ENCODE measurements at places on chromosomes 4 and X.
A peak's percentile ranks its signal among the peaks of the same experiment; 100 is the strongest.

DNA sequence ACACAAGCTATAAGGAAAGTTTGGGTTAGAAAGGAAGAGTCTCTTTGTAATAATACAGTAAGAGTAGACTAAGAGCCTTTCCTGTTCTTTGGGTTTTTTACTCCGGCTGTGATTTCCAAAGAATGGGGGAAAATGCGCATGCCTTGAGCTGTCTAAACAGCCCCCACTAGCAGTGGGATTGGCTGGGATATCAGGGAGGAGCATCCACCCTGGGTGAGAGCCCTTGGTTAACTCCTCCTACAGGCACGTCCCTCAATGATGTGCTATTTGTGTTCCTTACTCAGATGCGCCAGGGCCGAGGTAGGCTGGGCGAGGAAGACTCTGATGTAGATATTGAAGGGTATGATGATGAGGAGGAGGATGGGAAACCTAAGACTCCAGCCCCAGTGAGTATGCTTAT lies 74.0 kb upstream of the OGT start:
- DNase-seq = no peak

DNA sequence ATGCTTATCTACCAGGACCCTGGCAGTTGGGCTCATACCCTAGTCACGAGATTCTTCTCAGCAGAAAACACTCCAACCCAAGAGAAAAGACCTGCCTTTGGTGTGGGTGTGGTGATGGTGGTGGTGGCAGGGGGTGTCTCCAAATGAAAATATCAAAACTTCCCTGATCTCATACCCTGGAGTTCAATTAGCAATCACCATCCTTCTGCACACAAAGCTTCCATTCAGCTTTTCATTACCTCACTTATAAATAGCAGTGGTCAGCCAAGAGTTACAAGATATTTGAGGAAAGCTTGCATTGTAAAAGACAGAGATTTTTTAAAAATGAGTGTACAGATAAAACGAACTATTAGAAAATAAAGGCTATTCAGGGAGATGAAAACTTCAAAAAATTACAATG lies 580.8 kb upstream of the MAGEB2 start:
- DNase-seq = no peak

DNA sequence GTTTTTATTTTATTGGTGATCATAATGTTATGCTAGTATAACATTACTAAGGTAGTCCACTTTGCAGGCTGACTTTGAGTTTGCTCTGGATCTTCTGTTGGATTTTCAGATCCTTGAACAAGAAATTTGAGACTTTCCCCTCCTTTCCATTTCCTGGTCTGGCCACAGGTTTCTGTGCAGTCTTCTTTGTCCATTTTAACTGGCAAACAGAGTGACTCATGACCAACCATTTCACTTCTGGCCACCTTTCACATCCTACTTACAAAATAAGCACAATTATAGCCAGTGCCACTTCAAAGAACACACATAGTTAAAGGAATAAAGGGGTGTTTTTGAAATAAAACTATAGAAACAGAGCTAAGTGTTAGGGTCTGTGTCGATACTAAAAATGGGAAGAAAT lies 8.4 kb downstream of the ANK2 start:
- DNase-seq = no peak

DNA sequence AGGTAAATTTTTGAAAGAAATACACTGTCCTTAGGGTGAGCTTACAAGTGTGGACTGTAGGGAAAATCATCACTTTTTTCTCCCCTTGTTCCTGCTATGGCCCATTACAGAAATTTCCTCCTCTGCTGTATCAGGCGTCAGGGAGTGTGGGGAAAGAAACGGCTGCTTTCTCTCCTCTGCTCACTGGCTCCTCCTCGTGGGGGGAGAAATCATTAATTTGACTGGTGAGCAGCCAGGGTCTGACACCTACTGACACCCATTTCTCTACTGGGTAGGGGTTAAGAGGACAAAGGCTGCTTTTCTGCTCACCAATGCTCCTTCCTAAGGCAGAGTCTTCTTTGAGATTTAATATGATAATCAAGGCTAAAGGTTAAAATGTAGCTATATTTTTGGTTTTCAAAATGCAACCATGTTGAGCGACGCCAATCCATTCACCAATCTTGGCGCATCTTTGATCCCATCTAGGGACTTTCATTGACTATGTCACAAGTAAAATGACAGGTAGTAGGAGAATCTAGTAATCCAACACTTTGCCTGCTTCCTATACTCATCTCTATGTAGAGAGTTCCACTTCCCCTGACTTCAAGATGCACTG lies 25.1 kb downstream of the SETD7 start:
- peak; percentile 71 for DNase-seq

GRCh38 chr4:68905598-68905938 lies 46.0 kb downstream of the UGT2A3 start:
- no peak for DNase-seq

- DNase-seq = no peak
Observed at GRCh38 chrX:45322820-45323219, 122.1 kb upstream of the DIPK2B start.

DNA sequence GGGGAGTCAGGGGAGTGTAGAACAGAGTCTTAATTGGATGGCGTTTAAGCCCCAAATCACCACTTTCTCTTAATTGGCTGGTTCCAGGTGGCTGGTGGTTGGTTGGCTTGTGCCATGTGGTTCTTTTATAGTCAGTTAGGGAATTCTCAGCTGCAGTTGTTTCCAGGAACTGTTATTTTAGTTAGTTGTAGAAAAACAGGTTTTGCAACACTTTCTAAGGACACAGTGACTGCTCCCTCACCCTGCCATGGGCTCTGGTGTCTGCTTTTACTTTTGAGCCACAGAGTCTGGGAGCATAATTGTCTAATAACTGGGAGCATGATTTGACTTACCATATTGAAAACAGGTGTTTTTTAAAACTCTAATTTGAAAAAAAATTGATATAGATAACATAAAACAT lies 75.8 kb upstream of the PCDH18 start:
- no peak for DNase-seq

DNA sequence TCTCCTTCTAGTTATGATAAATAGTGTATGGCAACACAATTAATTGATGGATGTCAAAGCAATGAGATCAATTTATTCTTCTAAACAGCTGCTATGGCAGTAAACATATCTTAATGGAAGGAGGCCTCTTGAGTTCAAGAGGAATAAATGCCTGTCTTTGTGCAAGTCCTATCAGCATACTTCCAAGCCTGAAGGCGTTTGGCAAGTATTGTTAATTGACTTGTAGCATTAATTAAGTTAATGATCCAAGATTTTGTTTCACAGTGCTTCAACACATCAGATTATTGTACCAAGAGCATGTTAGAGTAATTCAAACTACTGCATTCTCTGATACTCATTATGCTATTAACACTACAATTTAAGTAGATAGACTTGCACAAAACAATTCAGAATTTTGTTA lies 144.8 kb downstream of the FAT4 start:
- DNase-seq = no peak

- DNase-seq = no peak
Observed at GRCh38 chr4:125020089-125021034, 294.4 kb upstream of the FAT4 start.

DNA sequence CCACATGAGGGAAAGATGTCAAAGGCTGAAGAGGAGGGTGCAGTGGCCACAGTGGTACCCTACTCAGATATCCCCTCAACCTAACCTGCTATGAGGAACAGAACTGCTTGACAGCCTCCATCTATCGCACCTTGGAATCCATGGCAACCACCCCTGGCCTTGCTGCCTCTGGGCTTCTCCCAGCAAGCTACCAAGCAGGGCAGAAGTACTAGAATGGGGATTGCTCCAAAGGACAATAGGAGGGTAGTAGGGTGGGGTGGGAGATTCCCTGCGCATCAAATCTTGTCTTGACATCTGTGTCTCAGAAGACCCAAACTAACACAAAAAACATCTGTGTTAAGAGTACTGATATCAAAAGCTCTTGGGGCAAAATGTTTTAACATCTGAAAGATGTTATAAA lies 118.2 kb downstream of the FBXW7 start:
- no peak for DNase-seq

DNA sequence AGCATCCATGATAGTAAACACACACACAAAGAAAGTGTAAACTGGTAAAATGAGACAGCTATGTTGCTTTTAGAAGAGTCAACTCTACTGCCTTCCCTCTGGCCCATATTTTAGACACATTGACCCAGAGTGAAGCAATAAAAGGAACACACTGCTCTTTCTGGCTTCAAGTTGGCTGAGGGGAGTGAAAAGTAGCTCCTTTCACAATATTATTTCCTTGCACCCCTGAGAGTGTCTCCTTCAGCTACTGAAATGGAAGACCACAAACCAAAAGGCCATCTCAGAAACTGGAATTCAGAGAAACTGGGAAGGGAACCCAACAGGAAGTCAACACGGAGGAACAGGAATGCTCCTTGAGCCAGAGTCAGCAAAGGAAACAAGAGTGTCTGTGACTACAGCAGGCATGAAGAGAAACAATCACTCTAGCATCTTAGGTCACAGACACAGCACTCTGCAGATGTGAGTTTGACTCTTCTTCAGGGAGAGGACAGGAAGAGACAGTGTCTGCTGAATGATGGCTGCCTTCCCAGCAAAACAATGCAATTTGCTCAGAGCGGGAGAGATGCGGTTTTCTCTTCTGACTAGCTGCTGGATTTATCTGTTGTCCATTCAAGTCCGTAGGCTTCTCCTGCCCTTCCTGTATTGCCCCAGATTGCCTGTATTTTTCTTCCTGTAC lies 106.7 kb downstream of the SPATA18 start:
- DNase-seq = no peak

Measured in activated CD4-positive, alpha-beta T cell treated with anti-CD3 and anti-CD28 coated beads for 36 hours (primary cell).